ENCODE measurements at places on chromosomes 7 and 10.
A peak's percentile ranks its signal among the peaks of the same experiment; 100 is the strongest.

DNA sequence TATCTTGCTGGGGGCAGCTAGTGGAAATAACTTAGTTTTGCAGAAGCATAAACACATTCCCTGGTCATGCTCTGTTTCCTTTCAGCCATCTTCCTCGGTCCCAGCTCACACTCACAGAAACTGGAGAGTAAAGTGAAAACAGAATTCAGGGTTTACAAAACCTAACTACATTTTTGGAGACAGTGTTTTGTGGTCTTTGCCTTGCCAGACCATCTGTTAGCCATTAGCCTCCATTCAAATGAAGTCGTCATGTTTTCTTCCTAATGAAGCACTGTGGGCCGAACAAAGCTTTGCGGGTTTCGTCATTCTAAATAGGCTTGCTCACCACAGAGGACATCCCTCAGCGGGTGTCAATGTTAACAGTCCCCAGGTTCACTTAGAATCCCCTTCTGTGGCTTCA is 214.6 kb upstream of the TMEM72 start:
- no peak for DNase-seq

DNA sequence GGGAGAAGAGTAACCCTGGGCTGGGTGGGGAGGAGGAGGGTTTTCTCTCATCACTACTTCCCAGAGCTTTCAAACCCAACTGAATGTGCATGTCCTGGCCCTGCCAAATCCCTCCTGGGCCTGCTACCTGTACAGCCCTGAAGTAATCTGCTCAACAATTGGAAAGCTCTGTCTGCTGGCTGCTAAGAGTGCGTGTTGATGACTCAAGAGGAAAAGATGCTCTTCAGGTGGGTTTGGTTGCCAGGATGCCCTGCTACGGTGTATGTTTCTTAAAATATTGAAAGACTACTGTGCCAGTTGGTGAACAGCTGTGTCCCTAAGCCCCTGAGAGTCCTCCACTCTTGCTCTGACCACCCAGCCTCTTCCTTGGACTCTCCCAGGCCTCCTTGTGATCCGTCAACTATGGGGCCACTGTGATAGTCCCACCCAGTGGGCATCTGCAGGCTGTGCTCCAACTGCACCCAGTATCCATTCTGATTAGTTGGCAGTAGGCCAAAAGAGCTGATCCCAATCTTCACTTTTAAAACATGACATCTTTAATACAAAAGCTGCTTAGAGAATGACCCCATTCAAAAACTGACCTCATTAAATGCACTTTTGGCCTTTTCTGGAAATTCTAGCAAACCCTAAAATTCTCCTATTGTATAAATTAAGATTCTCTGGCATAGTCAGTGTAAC is 85.6 kb downstream of the AOAH start:
- no peak for DNase-seq

DNA sequence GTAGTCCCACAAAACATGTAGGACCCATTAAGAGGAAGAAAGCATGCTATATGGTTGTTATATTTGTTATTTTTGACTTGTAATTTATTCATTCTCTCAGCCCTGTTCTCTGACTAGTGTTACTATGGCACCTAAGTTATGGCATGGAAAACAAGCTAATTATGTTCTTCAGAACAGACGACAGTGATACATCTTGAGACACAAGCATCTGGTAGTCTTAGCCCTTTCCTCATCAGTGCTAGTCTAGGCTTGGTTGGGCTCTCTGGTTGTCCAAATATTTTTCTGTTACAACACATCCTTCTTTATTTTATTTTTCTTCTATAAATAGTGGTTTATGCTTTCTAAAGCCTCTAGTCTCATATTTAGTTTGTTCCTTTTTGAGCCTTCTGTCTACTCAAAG is 308.3 kb upstream of the KAT6B start:
- no peak for DNase-seq

- DNase-seq: no peak
Measured at GRCh38 chr7:3861941-3862340, 560.9 kb downstream of the SDK1 start.

DNA sequence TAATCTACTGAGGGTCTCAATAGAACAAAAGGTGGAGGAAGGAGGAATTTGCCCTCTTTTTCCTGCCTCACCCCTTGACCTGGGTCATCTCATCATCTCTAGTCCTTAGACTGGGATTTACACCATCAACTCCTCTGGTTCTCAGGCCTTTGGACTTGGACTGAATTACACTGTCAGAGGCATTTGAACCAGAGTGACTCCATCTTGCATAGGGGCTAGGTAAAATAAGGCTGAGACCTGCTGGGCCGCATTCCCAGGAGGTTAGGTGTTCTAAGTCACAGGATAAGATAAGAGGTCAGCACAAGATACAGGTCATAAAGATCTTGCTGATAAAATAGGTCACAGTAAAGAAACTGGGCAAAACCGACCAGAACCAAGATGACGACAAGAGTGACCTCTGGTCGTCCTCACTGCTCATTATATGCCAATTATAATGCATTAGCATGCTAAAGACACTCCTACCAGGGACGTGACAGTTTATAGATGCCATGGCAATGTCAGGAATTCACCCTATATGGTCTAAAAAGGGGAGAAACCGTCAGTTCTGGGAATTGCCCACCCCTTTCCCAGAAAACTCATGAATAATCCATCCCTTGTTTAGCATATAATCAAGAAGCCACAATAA is 84.0 kb downstream of the C1GALT1 start:
- no peak for DNase-seq

GRCh38 chr7:101857358-101857811 is 40.0 kb downstream of the CUX1 start:
- no peak for DNase-seq

DNA sequence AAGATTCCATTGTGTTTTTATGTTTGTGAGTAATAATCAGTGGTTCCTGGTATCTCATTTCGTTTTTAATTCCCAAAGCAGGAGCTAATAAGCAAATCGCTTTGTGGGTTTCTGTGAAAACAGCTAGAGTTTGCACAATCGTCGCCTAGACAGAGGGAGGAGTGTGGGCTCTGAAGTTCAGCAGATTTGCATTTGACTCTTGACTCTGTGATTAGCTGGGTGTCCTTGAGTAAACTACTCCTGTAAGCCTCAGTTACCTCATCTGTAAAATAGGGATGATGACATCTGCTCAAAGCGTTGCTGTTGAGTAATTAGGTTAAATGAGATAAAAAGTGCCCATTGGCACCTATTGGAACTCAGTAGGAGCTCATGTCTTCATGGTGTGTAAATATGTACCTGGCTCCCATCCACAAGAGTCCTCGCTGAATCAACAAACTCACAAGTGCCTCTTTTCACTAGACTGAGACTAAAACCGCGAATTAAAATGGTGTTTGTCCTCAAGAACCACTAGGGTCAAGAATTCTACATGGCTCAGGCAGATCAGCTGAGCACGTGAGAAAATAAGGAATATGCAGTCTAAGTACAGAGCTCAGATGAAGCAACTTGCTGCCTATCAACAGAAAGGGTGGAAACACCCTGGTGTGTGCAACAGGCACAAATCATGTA is 385.8 kb upstream of the C7orf33 start:
- no peak for DNase-seq

DNA sequence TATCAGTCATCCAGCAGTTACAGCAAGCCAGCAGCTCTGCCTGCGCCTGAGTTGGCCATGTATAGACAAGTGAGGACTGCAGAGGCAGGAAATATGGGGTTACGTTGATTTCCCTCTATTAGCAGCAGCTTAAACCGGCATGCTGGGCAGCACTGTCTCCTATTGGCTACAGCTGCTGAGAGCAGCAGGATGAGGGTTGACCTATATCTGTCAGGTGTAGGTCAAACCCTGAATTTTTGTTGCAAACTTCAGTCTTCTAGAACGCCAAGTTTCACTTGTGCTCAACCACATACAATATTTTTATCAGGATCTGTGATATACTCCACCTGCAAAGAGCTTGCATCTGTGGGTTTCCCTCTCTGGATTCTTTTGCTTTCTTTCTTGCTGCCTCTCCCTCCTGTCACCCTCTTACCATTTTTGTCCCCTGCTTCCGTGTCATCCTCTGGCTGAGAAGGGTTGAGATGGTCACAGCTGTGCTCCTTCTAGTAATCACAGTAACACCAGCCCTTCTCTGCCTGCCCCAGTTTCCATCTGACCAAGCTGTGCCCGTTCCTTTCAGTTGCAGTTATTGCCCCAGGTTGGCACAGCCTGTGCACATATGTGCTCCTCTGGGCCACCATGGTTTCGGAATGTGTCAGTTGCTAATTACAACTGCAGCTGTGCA is 23.8 kb upstream of the GLCCI1 start:
- DNase-seq: no peak

- DNase-seq: no peak
Measured at GRCh38 chr7:105935250-105935649, 27.8 kb upstream of the CDHR3 start.

DNA sequence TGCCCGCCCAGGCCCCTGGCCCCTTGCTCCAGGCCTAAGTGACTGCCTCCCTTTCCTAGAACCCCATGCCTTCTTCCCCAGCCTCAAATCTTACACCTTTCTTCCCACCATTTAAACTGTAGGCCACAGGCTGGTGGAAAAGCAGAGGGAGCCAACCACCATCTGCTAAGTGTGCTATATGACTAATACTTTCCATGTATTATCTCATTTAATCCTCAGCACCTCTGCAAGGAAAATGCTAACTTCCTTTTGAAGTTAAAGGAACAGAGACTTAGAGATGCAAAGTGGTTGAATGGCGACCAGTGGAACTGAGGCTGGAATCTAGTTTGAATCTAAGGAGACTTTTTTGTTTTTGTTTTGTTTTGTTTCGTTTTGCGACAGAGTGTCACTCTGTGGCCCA is 17.8 kb upstream of the MTPAP start:
- DNase-seq: no peak

- no peak for DNase-seq
Measured at GRCh38 chr7:1318051-1318450, 85.4 kb downstream of the UNCX start.

- DNase-seq: peak; percentile 63
Measured at GRCh38 chr10:6203331-6204062, 765 bp downstream of the PFKFB3 start.

DNA sequence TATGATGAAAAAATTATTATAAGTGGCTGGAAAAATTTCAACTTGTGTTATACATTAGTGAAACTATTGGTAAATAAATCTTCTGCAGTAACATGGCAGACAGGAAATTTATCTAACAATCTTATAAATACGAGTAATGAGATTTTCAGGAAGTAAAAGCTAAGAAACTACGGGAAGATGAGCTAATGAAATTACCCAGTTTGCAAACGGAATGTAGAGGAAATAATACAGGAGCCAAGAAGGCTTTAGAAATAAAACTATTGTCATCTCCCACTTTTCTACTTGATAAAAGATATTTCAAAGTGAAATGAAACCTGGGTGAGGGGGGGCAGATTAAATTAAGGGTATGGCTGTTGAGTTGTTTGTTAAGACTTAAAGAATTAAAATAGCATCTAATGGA is 332.5 kb upstream of the SORCS1 start:
- DNase-seq: no peak

DNA sequence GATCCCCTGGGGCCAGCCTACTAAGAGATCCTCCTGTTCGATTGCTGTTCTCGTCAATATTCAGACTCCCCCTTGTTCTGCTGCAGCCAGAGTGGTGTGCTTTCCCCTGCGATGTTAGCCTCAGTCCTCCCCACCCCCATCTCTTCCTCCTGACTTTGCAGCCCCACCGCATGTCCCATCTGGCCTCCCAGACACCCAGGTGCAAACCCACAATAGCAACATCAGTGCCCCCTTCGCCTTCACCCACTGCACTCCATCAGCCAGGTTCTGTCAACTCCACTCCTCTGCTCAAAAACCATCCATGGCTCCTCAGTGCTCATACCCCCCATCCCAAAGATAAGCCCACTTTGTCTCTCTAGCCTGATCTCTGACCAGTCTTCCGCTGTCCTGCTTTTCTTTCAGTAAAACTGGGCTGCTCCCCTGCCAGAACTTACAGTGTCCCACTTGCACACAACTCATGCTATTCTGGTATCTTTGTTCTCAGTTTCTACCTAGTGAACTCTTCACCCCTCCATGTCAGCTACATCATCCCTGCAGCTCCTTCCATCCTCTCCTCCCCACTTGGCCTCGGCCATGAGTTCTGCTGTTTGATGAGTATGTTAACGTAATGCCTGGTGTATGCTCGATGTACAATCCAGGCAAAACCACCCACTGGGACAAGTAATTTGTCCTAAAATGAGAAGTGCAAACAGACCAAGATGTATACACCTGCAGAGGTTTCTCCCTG is 26.6 kb downstream of the COL13A1 start:
- DNase-seq: no peak

DNA sequence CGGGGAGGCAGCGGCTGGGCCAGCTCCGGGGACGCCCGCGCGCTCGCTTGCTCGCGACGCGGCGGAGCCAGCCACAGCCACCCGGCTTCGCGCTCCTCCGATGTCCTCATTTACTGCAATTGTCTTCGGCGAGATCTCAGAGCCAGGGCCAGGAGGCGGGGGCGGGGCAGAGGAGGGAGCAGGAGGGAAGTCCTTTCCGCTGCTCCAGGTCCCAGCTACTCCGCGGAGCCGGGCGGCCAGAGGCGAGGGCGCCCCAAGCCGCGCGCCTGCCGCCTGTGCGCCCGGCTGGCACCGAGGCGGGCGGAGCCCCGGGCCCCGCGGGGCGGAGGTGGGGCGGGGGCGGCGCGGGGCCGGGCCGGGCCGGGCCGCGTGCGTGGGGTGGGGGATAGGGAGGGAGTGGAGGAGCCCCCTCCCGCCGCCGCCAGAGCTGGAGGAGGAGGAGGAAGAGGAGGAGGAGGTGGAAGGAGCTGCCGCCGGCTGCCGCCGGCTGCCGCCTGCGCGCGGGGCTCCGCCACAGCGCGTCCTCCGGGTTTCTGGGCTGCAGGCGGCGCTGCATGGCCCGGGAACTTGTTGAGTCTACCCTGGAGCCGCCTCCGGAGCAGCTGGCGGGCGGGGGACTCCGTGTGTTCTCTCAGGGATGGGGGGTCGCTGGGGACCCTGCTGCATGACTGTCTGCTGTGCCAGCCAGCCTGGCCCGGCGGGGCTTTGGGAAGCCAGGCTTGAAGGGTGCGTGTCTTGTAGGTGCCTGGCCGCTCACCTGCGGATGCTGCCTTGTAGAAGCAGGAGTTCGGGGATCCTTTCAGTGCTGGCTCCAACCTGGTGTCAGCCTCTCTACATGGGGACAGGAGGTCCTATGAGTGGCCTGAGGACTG is at the start of gene INSYN2A:
Gene INSYN2A, minus strand, starts transcription at position 310 of the 872 bp plus-strand sequence. CDS start 20,196 bp downstream, outside the sequence.
- peak; percentile 63 for DNase-seq
